ENCODE measurements at places on chromosomes 1 and 21.

DNA sequence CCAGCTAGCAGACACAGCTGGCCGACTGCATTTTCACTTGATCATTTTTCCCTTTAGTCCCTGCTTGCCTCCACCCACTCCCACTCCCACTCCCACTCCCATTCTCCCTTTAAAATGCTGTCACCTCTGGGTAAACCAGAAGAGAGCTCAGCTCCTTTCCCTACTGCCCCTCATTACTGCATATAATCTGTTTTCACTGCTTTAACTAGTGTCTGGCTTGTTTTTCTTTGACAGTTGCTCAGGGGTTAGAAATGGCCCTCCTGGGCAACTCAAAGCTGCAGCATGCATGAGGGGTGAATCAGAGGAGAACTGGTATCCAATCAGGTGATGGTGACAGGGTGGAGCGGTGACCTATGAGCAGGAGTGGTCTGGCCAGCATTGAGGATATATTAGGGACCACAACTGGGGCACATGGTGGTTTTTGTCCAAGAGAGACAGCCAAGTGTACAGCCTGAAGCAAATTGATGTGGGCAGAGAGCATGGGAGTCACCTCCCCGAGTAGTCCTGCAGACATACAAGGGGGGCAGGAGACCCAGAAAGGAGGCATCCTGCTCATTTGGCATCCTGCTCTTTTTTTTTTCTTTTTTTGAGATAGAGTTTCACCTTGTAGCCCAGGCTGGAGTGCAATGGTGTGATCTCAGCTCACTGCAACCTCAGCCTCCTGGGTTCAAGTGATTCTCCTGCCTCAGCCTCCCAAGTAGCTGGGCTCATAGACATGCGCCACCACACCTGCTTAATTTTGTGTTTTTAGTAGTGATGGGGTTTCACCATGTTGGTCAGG, 42.6 kb upstream of the SRSF10 start:
- no peak for DNase-seq

- no peak for DNase-seq
These were observed 160.9 kb downstream of the PTPRU start for GRCh38 chr1:29397256-29397590.

GRCh38 chr21:26169061-26169610, 1.4 kb downstream of the APP start:
- no peak for DNase-seq

DNA sequence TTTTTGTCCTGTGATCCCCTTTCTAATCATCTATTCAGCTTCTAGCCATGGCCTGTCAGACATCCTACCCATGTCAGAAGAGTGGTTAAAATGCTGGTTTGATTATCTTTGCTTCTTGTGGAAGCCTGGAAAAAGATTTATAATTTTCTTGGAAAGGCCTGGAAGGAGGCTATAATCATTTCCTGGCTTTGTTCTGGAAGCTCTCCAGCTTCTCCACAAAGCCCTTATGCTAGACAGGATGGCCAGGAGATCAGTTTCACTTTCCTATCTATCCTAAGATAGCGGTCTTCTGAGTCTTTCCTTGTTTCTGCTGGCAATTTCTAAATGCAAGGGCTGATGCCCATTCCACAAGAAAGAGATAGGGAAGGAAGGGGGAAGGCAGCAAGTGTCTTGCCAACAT, 90.9 kb upstream of the SLC44A3 start:
- DNase-seq, result no peak

GRCh38 chr1:15952317-15953258, 23.3 kb downstream of the ZBTB17 start:
- DNase-seq, result no peak

- no peak for DNase-seq
These were observed 19.3 kb downstream of the RSBN1 start for GRCh38 chr1:113792986-113793385.

GRCh38 chr21:28833182-28833581, 159.5 kb downstream of the LTN1 start:
- DNase-seq, result no peak

DNA sequence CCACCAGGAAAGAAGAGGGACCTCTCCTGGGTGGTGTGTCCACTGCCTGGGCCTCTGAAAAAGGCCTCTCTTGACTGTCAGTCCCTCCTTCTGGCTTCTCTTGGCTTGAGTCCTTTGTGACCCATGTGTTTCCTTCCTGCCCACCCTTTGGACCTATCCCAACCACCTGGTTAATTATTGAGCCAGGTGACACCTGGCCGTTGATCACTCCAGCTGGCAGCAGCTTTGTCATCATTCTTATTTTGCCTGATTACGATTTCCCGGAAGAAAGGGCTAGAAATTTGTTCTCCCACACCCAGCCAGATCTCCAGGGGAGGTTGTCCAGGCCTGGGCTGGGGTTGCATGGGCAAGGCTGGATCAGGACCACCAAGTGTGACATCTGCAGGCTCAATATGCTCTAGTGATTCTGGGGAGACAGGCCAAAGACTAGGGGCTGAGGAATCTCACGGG, 24.8 kb downstream of the CSF1 start:
- no peak for DNase-seq

- DNase-seq, result no peak
These were observed 24.8 kb upstream of the PRDM2 start for GRCh38 chr1:13675151-13675651.

DNA sequence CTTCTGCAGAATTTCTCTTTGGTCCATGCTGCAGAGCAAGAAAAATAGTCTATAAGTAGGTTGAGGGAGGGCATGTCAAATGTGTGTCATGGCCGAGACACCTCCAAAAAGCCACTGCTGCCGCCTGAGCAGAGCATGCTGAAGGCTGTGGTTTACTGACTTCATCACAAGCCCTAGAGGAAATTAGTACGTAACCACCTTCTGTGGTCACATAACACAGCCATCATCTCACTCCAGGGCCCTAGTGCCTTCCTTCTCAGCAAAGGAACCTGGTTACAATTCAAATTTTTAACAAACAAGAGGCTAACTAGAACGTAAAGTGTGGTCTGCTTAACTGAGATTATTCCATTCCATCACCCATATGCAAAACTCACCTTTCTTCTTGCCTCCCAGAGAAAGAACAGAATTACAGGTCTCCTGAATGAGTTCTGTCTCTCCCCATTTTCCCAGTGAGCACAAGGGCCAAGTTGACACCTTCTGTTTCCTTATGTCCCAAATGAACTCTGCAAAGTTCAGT, at the start of gene PTPN22:
PTPN22 (minus strand) TSS at position 116 of the 517 bp plus-strand sequence.
- DNase-seq, result peak; percentile 64

DNA sequence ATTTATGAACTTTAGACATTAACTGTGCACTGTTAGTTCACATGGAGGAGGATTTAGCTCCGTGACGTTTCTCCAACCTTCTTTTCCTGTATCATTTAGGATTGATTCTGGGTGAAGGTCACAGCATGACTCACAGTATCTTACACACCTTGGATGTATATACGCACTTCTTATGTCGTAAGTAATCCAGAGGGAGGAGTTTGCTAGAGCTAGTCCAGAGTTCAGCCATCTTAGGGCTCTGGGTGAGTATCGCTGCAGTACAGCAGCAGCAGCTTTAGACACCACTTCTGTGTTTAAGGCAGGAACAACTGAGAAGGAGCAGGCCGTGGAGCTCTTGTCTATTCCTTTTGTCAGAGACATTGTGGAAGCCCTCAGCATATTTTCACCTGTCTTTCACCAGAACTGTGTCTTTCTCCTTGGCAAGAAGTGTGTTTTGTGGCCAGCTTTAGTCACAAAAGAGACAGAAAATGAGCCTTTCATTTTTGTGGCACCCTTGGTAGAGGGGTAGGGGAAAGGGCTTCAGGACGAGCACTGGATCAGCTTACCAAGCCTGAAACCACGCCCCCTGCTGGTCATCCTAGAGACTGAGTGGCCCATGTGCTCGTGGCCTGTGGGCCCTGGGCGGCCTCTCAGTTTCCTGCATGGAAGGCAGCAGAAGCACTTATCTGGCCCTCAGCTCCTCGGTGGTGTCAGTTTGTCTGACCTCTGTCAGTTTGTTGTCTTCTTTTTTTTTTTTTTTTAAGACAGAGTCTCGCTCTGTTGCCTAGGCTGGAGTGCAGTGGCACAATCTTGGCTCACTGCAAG, 64.0 kb downstream of the ADARB1 start:
- DNase-seq, result peak; percentile 60

- no peak for DNase-seq
These were observed 779.6 kb upstream of the PRMT6 start for GRCh38 chr1:106276871-106277270.

GRCh38 chr1:225427235-225428067, at the start of gene LBR:
TSS of gene LBR (minus strand) at chr1:225428038. CDS start at chr1:225424075, 3,963 bp downstream.
- DNase-seq, result peak; percentile 27

Measured in activated CD8-positive, alpha-beta memory T cell treated with anti-CD3 and anti-CD28 coated beads for 1 hour (primary cell).